ENCODE measurements at places on chromosomes 6 and 20.

GRCh38 chr6:7219310-7219709, 93.7 kb downstream of the SSR1 start:
- no peak for DNase-seq

- DNase-seq = no peak
Observed at GRCh38 chr6:6007366-6008088, 802 bp upstream of the NRN1 start.

- DNase-seq = no peak
Observed at GRCh38 chr20:50138120-50138478, 15.4 kb downstream of the PEDS1 start.

- no peak for DNase-seq
Observed at GRCh38 chr6:153125032-153125431, 6.0 kb downstream of the RGS17 start.

DNA sequence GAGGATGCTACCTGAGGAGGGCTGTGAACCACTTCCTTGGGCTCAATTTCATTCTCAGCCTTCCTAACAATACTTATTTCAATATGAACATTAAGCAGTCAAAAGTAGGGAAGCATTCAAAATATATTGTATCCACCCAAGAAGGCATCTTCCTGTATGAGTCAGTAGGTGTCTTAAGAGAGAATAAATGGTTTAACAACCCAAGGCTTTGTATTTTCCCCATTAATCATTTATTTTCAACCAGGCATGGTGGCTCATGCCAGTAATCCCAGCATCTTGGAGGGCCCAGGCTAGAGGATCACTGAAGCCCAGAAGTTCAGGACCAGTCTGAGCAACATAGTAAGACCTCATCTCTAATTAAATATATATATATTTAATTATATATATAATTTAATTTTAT, 74.5 kb upstream of the MARCKS start:
- DNase-seq = no peak

GRCh38 chr20:39117491-39117890, 155.3 kb downstream of the DHX35 start:
- no peak for DNase-seq

DNA sequence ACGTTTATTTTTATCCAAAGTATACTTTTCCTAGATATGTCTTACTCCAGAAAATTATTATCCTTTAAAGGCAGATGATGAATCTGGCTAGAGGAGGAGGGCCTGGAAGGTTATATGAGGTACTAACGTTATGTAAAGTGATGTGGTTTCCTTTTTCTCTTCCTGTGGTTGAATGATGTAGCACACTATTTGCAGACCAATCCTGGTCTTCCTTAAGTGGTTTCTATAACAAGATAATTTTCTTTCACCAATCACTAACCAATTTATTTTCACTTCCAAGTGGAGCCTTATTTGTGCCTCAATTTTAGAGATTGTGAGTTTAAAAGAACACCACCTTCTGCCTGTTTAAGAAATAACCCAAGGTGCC, 154.6 kb upstream of the SOX4 start:
- DNase-seq = no peak

DNA sequence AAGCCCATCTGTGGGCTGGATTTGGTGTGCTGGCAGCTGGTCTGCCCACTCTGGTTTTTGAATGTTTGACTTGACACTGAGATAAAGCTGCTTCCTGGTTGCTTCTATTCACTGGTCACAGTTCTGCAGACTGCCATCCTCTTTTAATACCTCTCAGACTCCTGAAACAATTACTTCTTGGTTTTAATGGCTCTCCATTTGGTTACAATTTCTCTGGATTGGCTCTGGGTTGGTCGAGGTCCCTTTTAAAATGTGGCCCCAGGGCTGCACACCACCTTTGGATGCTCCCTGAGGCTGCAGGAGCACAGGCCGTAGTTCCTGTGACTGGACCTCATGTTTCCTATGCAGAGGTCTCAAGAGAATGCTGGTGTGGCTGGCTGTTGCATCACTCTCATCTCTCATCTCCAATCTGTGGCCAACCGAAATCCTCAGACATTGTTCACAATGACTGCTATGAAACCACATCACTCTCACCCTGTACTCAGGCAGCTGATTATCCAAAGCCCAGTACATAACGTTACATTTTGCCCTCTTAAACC, 98.5 kb downstream of the INSM1 start:
- no peak for DNase-seq

DNA sequence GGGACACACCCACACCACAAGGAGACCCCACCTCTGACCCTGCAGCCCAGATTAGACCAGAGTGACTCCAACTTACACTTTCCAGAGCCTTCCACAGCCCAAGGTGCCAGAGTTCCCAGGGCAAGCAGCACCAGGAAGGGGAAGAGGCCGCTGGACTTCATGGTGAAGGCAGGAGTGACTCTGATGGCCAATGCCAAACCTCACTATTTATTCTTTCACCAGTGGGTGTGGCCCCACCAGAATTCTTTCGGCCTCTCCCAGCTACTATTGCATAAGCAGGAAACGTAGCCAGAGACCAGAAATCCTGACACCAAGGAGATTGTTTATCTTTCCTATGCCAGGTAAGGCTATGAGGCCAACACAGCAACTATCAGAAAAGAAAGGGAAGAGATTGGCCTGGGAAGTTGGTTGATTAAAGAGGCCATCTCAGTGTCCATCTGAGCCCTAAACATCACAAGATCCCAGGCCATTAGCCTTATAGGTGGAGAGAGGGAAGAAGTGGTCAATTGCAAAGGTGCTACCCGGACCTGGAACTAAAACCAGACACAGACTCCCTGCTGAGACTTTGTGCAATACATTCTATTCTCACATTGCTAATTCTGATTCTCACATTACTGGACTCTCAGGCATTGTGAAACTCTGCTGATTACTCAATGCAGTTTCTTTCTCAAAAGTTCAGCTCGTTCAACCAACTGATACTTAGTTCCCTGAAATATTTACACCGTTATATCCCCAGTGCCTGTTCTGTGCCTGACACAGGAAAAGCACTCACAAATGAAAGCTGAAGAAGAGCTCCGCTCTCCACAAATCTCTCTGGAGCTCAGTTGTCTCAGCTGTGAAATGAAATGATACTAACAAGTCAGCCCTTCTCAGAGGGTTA, at the start of gene SLPI:
TSS of gene SLPI (minus strand) at position 182 of the 880 bp plus-strand sequence. CDS start at position 161, 21 bp downstream.
- no peak for DNase-seq

- DNase-seq = no peak
Observed at GRCh38 chr6:49915035-49915434, 48.7 kb upstream of the CRISP1 start.
